Transverse colon (tissue), 4 donors: ENCODE measurements at places on chromosomes 12 and 14. TPM values are rescaled to one million over a fixed set of nuclear protein-coding genes. Genes with fewer than 3 reads are reported as not detected.
A peak's percentile ranks its signal among the peaks of the same experiment; 100 is the strongest.

DNA sequence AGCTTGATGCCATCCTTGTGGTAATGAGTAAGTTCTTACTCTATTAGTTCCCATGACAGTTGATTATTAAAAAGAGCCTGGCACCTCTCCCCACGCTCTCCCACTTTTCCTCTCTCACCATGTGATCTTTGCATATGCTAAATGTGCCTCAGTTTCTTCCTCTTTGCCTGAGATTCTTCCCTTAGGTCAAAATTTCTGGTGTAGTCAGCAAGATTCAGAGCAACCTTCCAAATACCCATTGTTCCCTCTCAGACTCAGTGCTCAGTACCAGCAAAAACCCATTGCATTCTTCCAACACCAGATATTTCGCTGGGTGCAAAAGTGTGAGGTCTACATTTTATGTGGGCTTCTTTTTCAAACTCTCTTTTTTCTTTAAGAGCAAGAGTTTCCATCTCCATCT is 10.8 kb upstream of the USP15 start:
- H3K36me3 ChIP-seq: no peaks in the 10 kb centered on the region
- DNase-seq: no peak
- no peak overlapping the region for H3K27ac ChIP-seq
- no peaks in the 10 kb centered on the region for H3K27me3 ChIP-seq
- no peaks in the 10 kb centered on the region for H3K4me1 ChIP-seq

DNA sequence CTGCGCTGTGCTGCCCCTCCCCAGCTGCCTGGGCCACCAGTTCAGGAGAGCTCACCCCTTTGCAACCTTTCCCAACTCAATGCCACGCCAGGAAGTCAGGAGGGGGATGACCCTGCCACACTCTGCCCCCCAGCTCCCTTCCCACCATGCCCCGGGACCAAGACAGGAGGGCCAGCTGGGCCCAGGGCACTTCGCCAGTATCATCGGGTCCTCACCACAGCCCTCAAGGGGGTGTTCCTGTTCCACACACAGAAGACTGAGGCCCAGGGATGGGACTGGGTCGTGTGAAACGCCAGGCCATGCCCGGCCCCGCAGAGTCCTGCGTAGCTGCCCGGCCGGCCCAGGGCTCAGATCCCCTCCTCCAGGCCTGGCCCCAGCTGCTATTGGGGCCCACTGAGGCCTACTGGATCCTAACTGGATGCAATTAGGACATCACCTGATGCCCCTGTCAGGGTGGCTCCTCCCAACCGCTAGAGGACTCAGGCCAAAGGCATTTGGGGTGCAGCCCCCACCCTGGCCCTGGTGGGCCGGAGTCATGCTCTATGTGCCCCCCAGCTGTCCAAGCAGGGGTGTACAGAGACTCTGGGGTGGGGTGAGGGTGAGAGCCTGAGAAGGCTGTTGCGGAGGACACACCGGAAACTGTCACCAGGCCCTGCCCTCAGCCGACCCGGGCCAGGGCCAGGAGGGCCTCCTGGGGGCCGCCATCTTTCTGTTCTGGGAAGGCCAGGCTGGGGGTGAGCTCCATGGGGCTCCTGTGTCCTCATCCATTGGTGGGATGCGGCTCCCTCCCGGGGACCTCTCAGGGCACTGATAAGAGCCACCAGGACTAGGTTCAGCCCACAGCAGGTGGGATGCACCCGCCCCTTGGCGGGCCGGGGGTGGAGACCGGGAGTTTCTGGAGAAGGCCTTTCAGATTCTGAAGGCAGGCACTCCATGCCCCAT is 29.3 kb upstream of the ANKRD9 start:
- no peaks in the 10 kb centered on the region for H3K27me3 ChIP-seq
- H3K27ac ChIP-seq: no peak overlapping the region
- no peak overlapping the region for H3K4me3 ChIP-seq
- H3K4me1 ChIP-seq: peaks cover 4% of the 10 kb centered on the region
- DNase-seq: no peak

DNA sequence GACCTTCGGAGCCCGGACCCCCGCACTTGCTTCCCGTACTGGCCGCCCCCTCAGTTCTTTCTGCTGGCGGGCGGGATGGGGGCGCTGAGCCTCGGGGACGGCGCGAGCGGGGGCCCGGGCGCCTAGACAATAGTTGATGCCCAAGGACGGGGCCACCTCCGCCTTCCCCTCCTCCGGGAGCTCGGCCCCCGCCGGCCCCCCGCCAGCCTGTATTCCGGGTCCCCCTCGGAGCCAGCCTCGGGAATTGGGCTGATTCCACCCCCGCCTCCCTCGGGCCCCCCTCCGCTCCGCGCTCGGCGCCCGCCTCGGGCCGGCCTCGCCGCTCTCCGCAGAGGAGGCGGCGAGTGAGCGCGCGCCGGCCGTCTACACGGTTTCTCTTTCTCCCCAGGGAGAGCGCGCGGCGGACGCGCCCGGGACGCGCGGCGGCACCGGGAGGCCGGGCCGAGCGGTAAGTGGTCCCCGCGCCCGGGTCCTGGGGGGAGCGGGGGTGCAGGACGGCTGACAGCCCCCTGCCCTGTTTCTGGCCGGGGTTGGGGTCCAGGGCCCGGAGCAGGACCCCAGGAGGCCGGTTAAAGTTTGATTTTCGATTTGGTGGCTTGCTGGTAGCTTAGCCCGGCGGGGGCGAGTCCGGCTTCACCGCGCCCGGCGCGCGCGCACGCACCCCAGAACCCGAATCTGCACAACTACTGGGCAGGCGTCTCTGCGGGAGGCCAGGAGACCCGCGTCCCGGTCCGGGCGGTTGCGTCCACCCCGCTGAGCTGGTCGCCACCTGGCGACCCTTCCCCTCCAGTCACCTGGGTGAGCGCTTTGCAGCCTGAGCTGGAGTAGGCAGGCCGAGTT is 413.7 kb downstream of the PCNX1 start:
- H3K4me1 ChIP-seq: peaks cover 40% of the 10 kb centered on the region
- H3K4me3 ChIP-seq: peak overlapping the region; percentile 75
- peak overlapping the region; percentile 98 for H3K27ac ChIP-seq
- no peaks in the 10 kb centered on the region for H3K27me3 ChIP-seq
- H3K36me3 ChIP-seq: no peaks in the 10 kb centered on the region

The RAB15 gene
- 20.6 TPM for total RNA-seq

The BATF gene
- 2.7 TPM for total RNA-seq
